ENCODE measurements at places on chromosomes 12 and 14.

DNA sequence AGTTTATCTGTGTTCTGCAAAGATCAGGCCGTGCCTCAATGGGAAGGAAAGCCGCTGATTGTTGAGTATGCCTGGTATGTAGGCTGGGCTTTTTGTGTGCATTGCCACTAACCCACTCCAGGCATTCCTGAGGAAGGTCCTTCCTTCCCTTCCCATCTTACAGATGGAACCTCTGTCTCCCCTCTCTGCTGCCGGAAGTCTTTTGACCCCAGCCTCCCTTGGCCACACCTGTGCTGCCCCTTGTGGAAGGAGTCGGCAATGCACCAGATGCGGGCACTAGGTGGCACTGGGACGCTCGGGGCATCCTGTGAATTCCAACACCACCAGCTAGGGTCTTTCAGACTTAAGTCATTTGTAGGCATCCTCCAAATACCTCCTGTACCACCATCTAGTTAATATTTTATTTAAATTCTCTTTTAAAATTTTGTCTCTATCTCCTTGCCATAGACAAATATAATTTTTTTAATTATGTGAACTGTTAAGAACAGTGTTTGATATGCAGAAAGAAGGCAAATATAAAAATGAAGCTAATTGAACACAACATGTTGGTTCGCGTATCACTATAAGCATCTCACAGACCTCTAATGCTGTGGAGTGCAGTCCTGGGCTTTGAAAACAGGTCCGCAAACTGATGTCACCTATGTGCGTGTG is 99.6 kb downstream of the RIN3 start:
- peak; percentile 52 for DNase-seq

GRCh38 chr14:25394791-25395391 is 344.9 kb upstream of the STXBP6 start:
- no peak for DNase-seq

DNA sequence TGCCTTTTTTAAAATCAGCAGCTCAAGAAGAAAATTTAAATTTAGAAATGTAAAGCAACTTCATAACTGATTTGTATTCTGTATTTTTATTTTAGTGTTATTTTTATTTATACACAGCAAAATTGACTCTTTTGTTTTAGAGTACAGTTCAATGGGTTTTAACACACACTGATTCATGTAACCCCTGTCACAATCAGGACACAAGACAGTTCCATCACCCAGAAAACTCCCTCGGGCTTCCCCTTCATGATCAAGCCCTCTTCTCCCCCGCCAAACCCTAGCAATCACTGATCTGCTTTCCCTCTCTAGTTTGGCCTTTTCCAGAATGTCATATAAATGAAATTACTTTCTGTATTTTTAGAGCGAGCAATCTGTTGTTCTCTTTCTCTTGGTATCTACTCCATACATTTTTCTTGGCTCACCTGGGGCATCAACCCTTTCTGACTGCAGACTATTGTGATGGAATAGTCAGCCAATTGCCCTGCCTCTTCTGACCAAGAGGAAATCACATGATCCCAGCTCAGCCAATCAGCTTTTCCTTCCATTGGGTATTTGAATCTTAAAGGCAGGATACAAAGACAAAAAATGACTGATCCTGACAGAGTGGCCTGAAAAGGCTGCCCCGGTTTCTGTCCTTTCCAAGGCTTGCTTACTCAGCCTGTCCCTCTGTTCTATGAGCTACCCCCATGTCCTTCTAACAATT is 5.3 kb downstream of the SLC5A8 start:
- no peak for DNase-seq

DNA sequence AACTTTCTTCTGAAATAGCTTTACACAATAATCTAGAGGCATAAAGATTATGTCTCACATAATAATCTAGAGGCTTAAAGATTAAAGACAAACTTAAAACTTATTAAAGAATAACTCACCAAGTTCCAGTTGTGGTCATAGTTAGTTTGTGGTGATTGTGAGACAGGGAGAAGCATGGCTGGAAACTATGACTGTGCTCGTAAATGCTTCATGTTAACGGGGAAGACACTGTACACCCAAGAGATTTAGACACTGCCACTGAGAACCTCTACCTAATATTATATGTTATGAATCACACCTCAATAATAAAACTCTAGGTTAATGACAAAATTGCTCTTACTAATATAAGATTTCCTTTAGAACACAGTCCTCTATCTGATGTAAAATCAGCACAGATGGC is 541.6 kb downstream of the TMEM121 start:
- DNase-seq, result no peak

DNA sequence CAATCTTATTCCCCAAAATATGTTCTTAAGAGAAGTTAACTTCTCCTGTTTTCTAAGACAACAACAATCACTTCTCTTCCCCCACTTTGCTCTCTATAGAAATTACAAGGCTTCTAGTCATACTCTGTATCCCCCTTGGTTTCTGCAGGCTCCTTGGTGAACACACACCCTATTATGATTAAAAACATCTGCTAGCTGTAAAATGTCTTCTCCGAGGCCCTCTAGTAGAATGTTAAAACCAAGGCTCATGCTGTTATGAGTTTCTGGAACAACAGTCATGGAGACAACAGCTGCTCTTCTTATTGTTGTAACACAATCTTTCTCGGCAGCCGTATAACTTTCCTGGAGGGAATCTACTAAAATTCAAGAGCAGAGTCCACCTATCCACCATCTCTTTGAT is 397.5 kb upstream of the CCDC196 start:
- no peak for DNase-seq

- DNase-seq, result peak; percentile 87
These were observed 776 bp downstream of the RDH5 start for GRCh38 chr12:55720894-55721444.

DNA sequence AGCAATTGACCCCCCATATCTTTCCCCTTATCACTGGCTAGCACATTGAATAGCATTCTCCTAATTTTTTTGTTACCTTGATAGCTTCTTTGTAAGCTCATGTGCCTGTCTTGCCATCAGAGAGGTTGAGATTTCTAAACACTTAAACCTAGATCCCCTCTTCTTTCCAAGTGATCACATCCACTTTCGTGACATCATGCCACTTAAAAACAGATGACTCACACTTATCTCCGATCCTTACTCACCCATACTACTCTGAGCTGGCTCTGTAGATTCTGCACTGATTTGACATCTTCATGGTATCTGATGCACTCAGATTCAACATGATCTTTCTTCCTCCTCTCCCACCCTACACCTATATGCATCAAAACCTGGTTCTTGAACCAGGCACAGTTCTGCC is 10.5 kb downstream of the GPR137C start:
- DNase-seq, result no peak

DNA sequence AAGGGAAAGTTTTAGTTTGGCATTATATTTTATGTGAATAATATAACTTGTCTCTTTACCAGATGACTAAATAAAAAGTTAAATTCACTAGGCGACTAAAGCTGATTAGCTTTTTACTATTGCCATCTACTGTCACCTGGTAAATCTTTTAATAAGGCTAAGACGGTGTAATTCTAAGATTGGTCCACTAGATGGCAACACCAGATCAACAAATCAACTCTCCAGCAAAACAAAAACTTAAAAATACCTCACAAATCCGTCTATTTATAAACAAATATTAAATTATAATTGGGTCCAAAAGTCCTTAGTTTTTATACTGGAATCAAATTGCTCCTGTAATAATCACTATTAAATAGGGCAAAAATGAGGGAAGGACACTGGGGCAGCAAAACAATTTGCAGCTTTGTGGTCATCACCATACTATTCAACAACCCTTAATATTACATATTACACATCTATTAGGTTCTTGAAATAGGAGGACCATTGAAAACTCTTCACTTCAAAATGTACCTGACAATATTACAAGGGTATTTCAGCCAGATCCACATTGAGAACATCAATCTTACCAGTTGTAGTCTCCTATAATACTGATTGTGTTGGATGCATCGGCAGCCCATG is 47.9 kb downstream of the GALC start:
- peak; percentile 37 for DNase-seq

DNA sequence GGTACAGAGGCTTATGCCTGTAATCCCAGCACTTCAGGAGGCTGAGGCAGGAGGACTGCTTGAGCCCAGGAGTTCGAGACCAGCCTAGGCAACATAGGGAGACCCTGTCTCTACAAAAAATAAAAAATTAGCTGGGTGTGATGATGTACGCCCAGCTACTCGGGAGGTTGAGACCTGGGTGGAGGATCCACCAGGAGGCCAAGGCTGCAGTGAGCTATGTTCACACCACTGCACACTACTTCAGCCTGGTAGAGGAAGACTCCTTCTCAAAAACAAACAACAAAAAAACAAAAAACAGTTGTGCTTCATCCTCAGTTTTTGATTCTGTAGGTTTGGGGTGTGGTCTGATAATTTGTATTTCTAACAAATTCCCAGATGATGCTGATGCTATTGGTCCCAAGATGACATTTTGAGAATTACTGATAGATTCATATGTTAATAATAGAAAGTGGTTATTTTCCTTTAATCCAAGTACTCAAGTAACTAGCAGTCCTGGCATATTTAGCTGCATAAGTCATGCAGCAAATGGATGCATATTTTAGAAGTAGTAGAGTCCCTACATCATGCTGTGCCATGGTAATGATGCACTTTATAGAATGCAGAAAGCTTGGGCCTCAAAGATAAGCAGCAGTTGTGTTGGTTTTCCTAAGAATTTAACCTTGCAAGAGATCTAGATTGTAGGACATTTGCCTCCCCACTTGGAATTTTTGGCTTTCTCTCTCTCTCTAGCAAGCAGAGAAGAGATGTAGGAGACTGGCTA is 76.1 kb upstream of the PAWR start:
- no peak for DNase-seq

DNA sequence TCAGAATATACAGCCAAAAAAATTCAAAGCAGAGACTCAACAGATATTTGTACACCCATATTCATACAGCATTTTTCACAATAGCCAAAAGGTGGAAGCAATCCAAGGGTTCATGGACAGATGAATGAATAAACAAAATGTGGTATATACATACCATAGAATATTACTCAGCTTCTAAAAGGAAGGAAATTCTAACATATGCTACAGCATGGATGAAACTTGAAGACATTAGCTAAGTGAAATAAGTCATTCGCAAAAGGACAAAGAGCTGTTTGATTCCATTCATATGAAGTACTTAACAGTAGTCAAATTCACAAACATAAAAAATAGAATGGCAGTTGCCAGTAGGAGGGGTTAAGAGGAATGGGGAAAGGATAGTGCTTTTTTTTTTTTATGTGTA is 91.8 kb upstream of the ARID2 start:
- no peak for DNase-seq

DNA sequence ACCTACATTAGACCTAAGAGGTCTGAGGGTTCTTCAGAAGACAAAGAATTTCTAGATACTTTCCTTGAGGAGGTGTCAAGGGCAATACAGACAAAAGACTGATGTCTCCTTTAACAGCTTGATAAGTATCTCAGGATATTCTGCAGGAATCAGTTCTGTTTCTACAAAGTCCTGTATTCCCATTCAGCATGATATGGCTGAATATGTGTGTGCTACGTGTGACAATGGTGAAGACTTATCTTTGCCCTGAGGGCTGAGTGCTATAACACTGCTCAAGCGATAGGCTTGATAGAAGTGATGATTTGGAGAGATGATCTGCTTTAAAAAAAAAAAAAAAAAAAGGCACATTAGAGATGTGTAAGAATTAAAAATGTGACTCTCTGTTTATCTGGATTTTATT is 429.7 kb downstream of the EGLN3 start:
- DNase-seq, result no peak

DNA sequence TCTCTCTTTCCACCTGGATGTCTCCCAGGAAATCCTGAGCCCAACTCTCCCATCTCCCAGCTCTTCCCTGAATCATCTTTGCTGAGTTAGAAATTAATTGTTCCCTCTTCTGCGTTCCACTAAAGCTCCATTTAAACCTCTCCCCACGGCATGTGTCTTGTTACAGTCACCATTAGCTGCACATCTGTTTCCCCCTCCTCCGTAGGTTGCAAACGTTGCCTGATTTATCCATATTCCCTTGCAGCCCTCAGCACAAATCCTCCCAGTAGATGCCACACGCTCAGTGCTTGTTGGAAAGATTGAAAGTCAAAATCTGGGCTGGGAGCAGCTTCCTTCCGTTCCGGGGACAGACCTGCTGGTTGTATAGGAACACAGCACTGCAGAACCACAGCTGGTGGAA is 90.4 kb downstream of the SLC24A4 start:
- DNase-seq, result no peak

DNA sequence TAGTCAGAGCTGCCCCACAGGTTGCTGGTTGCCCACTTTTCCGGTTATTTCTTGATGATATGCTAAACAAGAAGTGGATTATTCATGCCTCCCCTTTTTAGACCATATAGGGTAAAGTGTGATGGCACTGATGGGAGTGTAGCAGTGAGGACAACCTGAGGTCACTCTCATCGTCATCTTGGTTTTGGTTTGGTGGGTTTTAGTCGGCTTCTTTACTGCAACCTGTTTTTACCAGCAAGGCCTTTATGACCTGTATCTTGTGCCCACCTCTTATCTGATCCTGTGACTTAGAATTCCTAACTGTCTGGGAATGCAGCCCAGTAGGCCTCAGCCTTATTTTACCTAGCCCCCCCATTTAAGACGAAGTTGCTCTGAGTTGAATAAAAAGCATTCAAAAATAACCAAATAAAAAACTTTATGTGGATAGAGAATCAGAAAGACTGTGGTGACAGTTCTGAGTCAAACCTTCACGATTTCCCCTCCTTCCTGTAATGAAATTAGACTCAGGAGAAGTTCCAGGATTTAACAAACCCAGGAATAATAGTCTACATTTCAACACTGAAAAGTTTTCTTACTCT is 144.2 kb downstream of the PAWR start:
- no peak for DNase-seq

DNA sequence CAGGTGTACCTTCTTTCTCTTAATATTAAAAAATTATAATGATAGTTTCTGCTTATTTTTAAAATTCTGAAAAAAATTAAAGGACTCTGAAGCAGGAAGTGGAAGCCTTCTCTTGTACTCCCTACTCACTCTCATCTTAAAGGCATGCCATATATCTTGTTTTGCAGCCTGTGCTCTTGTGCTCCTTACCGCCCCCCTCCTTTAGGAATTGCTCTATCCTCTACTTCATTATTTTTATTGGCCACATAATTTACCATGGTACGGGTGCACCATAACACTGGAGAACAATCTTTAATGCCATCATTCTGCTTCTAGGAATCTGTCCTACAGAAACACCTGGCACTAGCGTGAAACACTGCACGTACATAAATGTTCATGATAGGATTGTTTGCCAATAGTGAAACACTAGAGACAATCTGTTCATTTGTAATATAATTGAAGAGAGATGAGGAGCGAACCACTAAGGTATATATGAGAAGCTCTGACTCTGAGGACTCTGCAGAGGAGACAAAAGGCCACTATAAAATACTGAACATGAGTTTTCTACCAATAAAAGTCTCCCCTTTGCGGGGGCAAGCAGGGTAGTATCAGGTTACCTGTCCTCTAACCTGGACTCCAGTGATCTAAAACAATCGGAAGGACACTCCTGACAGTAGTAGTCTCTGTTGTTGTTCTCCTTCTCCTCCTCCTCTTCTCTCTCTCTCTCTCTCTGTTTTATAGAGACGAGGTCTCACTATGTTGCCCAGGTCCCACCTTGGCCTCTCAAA is 6.3 kb upstream of the NYNRIN start:
- no peak for DNase-seq

All from inflammatory macrophage (primary cell).